ENCODE measurements at places on chromosomes 1 and 21. TPM values are rescaled to one million over a fixed set of nuclear protein-coding genes. Genes with fewer than 3 reads are reported as not detected.

The POU3F1 gene
- 9.4 TPM for total RNA-seq

The KCNQ4 gene
- 1.7 TPM for total RNA-seq

The ACTA1 gene
- total RNA-seq: 1.7 TPM

The TMEM200B gene
- total RNA-seq: 0.94 TPM

The PRPF38A gene
- total RNA-seq: 19.5 TPM

The VPS26C gene
- 46.8 TPM for total RNA-seq

The LAX1 gene
- total RNA-seq: not detected

The CPT2 gene
- total RNA-seq: 4.2 TPM

The ST6GALNAC5 gene
- total RNA-seq: 35.9 TPM

The RGS8 gene
- total RNA-seq: 7.8 TPM

The KRTAP10-6 gene
- total RNA-seq: not detected

The LCE1C gene
- total RNA-seq: not detected

The LYPD8 gene
- not detected for total RNA-seq

The PRRX1 gene
- total RNA-seq: 5.5 TPM

The INAVA gene
- 1.4 TPM for total RNA-seq

The GPR153 gene
- 25.3 TPM for total RNA-seq

The OR2L5 gene
- 0.62 TPM for total RNA-seq

The MSH4 gene
- total RNA-seq: 1.6 TPM

The NT5C1A gene
- 0.94 TPM for total RNA-seq

The RNU1-1 gene
- total RNA-seq: under 0.01 TPM

The DNASE2B gene
- 0.16 TPM for total RNA-seq

Data from occipital lobe (tissue), 3 donors.